B cell (primary cell): ENCODE measurements at places on chromosomes 7 and 10. TPM values are rescaled to one million over a fixed set of nuclear protein-coding genes. Genes with fewer than 3 reads are reported as not detected.

GRCh38 chr10:51073453-51074237 lies 642 bp upstream of the PRKG1 start:
- DNase-seq, result peak; percentile 4

- no peak for DNase-seq
Measured at GRCh38 chr7:90603346-90603745, 7.2 kb downstream of the CDK14 start.

- DNase-seq, result no peak
Measured at GRCh38 chr10:98328640-98329039, 60.6 kb upstream of the LOXL4 start.

- DNase-seq, result no peak
Measured at GRCh38 chr10:71799112-71799511, 25.8 kb upstream of the VSIR start.

- DNase-seq, result no peak
Measured at GRCh38 chr7:133563251-133563650, 310.4 kb downstream of the EXOC4 start.

DNA sequence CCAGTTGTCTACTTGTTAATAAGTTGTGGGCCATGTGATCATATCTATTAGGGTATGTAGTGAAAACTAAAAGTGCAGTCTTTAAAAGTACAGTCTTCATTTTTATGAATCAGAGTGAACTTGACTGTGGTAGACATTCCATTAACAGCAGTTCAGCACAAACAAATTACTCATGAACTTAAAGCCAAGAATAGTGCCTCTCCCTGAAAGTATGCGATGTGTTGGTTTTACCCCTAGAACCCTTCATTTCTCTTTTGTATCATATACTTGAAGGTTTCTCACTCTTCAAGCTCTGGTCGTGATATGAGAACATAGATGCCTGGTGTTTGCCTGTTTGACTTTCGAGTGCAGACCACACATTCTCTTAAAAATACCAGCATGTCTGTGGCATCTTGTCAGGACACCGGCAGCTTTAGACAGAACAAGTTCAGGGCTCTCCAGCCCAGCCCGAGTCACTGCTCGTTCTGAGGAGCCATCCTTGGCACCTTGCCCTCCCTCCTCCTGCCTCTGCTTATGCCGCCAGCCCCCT lies 159.3 kb downstream of the LCOR start:
- no peak for DNase-seq

DNA sequence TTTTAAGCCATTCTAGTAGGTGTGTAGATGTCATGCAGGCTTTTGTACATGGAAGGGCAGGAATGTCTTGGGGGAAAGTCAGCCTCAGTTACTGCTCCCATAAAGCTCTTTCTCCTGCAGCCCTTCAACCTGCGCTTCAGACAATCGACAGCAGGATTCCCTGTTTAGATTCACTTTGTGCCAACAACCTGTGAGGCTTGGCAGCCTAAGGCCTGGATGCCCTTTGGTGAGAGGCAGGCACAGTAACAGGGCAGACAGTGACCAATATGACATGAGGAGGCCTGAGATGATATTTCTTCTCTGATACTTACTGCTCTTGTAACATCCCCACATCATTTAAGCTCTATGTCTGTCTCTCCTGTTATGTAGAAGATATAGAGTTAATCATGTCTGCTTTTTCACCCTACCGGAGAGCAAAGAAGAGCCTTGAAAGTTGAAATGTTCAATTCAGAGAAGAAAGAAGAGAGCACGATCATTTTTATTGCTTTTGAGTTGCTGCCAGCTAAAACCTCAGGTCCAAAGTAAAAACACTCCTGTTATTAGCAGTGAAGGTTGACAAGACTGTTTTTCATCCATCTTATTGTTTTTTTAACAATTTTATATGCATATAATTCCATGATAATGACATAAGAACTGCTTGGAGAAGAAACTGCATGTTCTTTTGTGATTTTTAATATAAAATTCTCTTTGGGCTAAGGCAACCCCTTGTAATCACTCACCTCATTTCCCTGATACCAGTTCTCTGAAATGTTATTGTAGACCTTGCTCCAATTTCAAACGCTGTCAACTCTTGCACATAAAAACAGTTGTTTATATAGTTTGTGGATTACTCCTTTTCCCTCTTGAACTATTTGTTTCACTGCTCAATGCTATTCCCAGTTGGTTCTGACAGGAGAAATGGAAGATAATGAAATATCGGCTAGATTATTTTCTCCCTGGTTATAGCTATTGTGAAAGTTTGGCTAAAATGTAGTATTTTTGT lies 140.9 kb downstream of the GALNT17 start:
- no peak for DNase-seq

DNA sequence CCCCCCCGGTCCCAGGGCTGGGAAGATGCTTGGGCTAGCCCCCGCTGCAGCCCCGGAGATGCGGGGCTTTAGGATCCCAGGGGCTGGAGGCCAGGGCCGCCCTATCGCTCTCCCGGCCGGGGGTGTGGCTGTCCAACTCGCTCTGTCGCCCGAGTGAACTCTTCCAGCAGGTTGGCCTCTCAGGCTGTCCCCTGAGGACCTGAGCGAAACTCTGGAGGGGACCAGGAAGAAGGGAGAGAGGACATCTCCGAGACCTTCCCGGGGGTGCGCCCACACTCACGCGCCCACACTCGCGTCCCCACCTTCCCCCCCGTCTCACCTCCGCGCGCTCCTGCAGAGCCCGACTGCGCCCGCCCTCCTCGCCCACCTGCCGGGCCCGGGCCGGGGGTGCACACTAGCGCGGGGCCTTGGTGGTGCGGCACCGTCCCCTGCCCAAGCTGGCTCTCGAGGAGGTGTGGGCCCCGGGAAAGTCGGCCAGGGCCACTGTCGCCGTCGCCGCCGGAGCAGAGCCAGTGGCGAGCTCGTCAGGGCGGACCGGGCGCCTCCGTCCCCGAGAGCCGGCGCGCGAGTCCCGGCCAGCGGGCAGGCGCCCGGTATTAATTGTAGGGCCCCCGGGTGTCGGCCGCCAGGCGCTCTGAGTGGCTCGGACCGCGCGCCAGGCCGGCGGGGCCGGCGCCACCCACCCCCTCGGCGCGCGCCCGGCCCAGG lies 101.7 kb upstream of the SVIL start:
- DNase-seq, result peak; percentile 25

- no peak for DNase-seq
Measured at GRCh38 chr10:12719365-12719764, 282.1 kb downstream of the CCDC3 start.

DNA sequence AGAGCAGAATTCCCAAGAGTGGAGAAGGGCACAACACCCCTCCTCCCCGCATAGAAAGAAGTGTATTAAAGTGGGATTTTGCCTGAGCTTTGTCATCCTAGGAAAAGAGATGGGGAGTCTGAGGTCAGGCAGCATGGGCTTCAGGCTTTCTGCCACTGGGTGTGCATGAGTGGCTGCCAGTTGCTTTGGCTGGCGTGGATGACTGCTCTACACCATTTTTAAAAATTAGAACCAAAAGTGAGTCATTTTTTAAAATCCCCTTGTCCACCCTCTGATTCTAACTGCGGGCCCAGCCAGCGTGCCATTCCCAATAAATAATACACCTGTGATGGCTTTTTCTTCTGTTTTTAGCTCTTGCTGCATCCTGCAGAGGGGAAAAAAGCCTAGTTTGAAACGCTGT lies 13.4 kb downstream of the SLC29A3 start:
- DNase-seq, result no peak

GRCh38 chr10:50824782-50825181 lies 60.6 kb downstream of the A1CF start:
- DNase-seq, result no peak

GRCh38 chr7:127250312-127251035 lies 2.3 kb downstream of the GRM8 start:
- DNase-seq, result peak; percentile 4

- DNase-seq, result no peak
Measured at GRCh38 chr10:90913774-90914420, 7.0 kb downstream of the ANKRD1 start.

DNA sequence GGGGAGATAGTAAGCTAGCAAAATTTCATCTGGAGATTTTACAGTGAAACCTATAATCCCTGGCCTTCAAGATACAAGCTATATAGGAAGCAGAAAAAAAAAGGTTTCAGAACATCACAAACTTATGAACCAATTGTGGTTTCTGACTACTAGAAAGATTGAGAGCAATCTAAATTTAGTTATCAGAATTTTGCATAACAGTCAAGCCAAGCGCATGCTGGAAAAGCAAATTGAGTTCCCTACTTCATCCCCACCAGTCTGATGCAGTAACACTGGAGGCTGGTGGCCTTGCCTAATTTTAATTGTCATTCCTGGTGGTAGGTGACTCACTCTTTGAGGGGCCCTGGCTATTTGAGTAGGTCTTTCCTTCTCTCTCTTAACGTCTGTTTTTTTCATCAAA lies 46.3 kb upstream of the ELMO1 start:
- DNase-seq, result no peak

DNA sequence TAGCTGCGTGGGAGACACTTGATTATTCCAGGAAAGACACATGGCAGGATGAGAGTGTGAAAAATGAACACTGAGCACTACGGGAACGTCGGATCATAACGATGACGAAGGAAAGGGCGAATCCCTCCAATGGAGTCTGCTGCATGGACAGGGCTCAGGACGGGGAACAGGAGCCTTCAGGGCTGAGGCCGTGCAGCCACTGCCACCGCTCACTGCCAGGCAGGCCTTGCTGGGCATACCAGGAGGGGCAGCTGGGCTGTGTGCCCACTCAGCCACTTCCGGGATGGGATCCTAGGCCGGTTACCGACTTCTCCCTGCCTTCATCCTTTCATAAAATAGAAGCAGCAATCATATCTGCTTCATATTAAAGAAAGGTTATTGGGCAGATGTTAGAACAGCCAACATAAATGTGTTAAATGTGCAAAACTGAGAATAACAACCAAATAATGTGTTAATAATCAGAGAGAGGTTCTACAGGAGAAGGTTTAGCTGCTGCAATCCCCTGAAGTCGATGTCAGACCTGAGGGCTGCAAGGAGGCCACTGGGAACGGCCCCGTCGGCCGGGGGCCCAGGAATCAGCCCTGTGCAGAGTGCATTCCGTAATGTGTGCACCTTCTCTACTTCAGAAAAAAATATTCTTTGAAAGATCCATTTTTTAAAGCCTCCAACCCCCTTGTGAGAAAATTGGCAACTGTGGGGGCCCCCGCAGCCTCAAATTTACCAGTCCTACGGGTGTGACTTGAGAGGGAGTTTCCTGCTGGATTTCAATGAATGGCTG lies 63.6 kb downstream of the ADARB2 start:
- DNase-seq, result no peak

DNA sequence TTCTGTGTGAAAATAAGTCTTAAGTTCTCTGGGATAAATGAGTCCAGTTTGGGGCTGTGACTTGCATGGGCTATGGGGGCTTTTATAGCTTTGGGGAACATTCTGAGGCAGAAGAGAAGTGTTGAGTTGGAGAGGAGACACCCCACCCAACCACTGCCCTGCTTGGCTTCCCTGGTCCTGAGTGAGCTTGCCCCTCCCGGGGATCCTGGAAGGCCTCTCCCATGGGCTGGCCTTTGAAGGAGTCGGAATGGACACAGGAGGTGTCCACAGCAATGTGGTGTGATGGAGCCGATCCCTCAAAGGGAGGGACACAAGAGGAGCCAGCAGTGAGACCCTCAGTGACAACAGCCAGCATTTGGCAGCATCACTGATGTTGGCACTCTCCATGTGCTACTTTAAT lies 89.8 kb downstream of the GLRX3 start:
- DNase-seq, result no peak

- no peak for DNase-seq
Measured at GRCh38 chr10:93749218-93749799, 8.4 kb upstream of the LGI1 start.

- no peak for DNase-seq
Measured at GRCh38 chr7:13852281-13852968, 137.0 kb downstream of the ETV1 start.

DNA sequence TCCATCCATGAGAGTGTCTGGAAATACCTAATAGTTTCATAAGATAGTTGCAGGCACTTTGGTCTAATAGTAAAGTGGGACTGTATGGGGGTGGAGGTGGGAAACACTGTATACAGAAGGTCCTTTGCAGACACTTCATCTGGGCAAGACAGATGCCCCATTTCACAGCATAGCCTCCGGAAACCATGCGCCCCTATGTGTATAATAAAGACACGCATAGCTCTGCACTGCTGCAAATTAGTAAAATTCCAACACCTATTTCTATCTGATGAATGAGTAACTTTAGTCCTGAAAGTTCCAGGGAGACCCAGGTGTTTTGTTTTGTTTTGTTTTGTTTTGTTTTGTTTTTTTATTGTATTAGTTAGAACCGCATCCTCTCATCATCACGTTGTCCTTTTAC lies 187.1 kb downstream of the CREB5 start:
- no peak for DNase-seq

GRCh38 chr7:5215313-5215712 lies 25.3 kb downstream of the WIPI2 start:
- DNase-seq, result no peak

GRCh38 chr10:34814223-34814912 lies 728 bp downstream of the PARD3 start:
- no peak for DNase-seq

DNA sequence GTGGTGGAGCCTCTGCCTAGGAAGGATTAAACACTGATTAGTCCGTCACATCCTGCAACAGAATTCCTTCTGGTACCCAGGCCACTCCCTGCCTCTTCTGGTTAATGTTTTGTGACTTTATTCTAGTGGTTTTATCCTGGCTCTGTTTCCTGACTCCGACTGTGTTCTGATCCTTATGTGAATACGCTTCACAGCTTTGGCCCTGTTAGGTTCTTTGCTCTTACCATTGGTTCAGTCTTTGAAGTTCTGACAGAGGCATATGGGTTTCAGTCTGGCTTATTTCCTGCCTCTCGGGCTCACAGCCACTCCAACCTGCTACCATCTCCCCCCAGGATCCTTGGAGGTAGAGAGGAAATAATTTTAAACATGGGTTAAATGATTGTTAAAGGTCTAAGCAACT lies 23.2 kb upstream of the FGL2 start:
- DNase-seq, result no peak

- DNase-seq, result no peak
Measured at GRCh38 chr10:10397906-10398305, 619.8 kb upstream of the CELF2 start.

DNA sequence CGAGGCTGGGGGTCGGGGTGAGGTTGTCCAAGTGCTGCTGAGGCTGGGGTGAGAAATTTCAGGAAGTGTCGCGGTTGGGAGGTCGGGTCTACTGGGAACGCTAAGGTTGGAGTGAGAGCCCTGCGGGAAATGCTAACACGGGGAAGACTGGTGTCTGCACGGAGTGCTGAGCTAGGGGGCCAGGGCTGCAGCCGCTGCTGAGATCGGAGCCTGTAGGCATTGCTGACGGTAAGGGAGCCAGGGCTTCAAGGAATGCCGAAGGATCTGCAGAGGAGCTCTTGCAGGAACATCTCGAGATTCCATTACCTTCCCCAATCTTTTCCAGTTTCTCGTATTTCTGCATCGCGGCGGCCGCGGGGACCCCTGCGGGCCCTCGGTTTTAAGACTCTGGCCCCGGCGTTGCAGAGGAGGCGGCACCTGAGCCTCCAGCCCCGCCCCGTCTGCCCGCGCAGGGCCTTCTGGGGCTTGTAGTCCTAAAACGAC lies at the start of gene CDK5:
Gene CDK5 (minus strand): TSS at position 392 of the 483 bp plus-strand sequence. CDS start 49 bp downstream, at position 343.
- no peak for DNase-seq

GRCh38 chr7:100049441-100050291 lies at the start of gene ZSCAN21:
Gene ZSCAN21 (plus strand): TSS chr7:100049774. CDS start chr7:100057007, 7,233 bp downstream.
- DNase-seq, result peak; percentile 91

The GPR26 gene
- polyA plus RNA-seq, result not detected in 2 replicates

The PSD gene
- 0.40 and 0.52 TPM in 2 replicates for polyA plus RNA-seq

The ZNF804B gene
- polyA plus RNA-seq, result not detected in 2 replicates

The LIPK gene
- polyA plus RNA-seq, result not detected in 2 replicates

The CHAT gene
- not detected in 2 replicates for polyA plus RNA-seq

The GALNT17 gene
- polyA plus RNA-seq, result not detected in 2 replicates

The SPDYE2 gene
- 0.07 TPM in 1 of 2 replicates, not detected in the other for polyA plus RNA-seq

The VSTM2A gene
- not detected in 2 replicates for polyA plus RNA-seq

The C10orf67 gene
- polyA plus RNA-seq, result 0.06 TPM in 1 of 2 replicates, not detected in the other

The PNLIP gene
- not detected in 2 replicates for polyA plus RNA-seq

The SERPINE1 gene
- 0.09 TPM in 2 replicates for polyA plus RNA-seq

The NODAL gene
- polyA plus RNA-seq, result 0.06 and 0.07 TPM in 2 replicates
